ENCODE measurements at places on chromosomes 12 and 14.
A peak's percentile ranks its signal among the peaks of the same experiment; 100 is the strongest.

GRCh38 chr12:29691161-29691854, 92.4 kb downstream of the TMTC1 start:
- DNase-seq = no peak

GRCh38 chr14:69354383-69355153, 43.5 kb downstream of the ERH start:
- peak; percentile 62 for DNase-seq

DNA sequence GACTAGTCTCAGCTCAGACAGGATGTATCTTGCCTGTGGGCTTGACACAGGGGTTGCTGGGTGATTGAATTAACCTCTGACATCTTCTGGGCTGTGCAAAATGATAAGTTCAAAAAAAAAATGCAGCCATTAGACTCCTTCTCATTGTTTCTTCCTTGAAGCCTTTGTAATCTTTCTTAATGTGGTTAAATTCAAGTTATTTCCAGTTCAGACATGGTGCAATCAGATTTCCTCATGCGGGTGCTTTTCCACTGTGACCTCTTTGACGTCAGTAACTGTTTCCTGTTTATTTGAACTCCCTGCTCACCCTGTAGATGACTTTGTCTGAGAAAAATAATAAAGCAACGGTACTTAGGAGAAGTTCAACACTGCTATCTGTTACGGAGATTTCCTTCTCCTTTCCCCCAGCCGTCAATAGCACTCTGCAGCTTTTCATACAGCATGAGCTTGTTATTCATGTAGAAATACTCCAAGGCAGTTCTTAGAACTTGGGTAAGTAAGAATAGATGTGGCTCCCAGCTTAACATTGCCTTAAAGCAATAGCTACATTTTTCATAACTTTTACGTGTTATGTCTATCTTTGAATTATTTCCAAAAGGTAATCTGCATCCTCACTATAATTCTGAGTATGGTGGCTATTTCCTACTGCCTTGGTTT, 155.5 kb downstream of the PRKCH start:
- no peak for DNase-seq

GRCh38 chr12:52230364-52231281, 2.4 kb upstream of the KRT7 start:
- DNase-seq = no peak

GRCh38 chr14:104341532-104342434, 203.4 kb downstream of the KIF26A start:
- DNase-seq = no peak

GRCh38 chr12:97017213-97017612, 110.2 kb downstream of the NEDD1 start:
- no peak for DNase-seq

All from brain (organoid and tissue), 16 donors.